NCI-H748 treated with DMSO at 0.1 percent for 48 hours (cell line): ENCODE measurements at places on chromosomes 6 and 20.

- peak; percentile 86 for DNase-seq
Observed at GRCh38 chr6:138821519-138821918, 25.6 kb downstream of the ECT2L start.

GRCh38 chr20:16020971-16021370 lies 552.3 kb downstream of the KIF16B start:
- DNase-seq = no peak

GRCh38 chr6:42564506-42564825 lies 637 bp downstream of the UBR2 start:
- DNase-seq = peak; percentile 39

DNA sequence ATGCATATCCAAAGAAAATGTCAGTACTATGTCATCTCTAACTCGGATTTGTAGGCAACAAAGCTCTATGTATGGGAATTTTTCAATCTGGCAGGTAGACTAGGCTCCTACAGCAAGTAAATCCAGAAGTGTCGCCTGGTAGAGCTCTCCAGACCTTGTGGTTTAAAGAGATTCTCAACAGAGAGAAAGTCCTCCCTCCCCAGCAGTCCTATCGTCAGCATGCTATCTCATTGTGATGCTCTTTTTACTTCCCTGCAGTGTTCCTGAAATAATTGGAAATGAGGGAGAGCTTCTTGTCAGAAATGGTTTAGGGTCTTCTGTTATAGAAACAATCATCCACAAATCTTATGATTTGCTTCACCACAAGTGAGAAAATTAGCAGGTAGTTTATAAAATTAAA lies 395.4 kb downstream of the FRK start:
- no peak for DNase-seq

DNA sequence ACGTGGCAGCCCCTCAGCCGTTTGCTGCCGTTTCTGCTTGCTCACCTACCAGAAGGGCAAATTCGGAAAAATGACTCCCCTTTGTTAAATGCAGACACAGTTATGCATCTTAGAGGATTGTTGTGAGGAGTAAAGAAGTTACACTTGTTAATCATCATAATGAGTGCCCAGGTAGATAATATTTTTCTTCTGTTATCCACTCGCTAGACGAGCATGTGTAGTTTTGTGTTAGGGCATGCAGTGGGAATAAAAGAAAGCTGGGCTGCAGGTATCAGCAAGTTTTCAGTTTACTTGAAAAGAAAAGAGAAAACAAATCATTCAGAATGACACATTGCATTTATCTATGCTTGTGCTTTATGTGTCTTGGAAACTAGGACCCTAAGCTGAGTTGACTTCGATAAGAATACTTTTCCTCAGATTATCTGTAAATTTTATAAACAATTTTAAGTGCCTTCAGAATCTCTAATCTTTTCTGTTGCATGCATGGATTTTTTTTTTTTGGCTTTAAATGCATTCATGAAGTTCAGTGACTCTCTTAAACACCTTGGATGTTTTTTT lies 365.3 kb downstream of the QKI start:
- no peak for DNase-seq

GRCh38 chr6:98827295-98828159 lies 6.8 kb upstream of the POU3F2 start:
- DNase-seq = no peak

GRCh38 chr6:42440778-42441696 lies 10.7 kb downstream of the TRERF1 start:
- DNase-seq = no peak

DNA sequence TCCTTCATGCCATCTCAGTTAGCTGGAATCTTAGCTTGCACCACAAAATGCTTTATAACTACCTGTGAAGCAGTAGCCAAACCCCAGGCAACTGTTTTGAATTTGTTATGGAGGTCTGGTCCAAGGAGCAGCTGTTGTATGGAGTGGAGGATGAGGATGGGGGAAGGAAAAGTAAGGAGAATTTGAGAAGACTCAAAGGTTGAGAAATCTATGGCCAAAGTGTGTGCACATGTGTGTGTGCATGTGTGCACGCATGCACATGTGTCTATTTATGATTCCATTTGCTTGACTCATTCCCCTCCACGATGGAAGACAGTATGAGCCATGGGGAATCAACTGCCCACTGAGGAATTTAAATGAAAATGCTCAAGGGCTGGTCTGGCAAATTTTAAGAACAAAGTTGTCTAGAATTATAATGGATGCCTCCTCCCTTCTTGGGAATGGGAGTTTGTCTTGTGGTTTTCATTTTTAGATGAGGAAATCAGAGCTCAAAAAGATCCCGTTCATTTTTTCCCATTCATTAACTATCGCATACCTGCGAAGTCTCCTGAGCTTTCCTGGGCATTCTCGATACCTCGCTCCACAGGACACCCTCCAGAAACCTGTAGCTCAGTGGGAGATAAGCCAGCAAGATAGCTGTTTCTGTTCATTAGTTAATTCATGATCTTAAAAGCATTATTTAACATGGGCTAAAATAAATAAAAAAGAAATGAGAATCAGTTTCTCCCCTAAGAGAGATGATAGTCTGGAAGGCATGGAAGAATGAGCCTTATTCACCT lies 152.3 kb upstream of the NEDD9 start:
- DNase-seq = no peak

- DNase-seq = no peak
Observed at GRCh38 chr6:15990179-15990578, 138.7 kb upstream of the MYLIP start.

DNA sequence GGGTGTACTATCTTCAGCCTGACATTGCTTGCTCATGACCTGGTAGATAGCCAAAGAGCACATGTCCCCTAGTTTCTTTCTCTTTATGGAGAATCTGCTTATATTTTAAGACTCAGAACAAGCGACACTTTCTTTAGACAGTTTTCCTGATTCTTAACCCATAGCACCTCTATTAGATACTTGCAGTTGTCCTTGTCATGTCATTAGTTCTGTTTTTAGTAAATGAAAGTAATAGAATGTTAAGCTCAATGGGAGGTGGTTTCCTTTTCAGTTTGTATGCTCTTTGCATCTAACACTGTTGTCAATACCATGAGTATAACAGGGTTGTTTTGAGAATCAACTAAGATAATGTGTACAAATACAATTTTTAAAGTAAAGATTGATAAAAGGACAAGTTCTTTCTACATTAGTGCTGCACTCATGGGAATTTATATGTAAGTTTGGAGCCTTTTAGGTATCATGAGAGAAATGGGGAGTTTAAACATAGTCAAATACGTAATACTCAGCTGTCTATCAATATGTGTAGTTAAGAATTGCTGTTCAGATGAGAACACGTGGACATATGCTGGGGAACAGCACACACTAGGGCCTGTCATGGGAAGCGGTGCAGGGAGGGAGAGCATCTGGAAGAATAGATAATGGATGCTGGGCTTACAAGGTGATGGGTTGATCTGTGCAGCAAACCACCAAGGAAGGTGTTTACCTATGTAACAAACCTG lies 124.3 kb downstream of the GRM1 start:
- no peak for DNase-seq
